ENCODE measurements at places on chromosomes 3 and 15.

DNA sequence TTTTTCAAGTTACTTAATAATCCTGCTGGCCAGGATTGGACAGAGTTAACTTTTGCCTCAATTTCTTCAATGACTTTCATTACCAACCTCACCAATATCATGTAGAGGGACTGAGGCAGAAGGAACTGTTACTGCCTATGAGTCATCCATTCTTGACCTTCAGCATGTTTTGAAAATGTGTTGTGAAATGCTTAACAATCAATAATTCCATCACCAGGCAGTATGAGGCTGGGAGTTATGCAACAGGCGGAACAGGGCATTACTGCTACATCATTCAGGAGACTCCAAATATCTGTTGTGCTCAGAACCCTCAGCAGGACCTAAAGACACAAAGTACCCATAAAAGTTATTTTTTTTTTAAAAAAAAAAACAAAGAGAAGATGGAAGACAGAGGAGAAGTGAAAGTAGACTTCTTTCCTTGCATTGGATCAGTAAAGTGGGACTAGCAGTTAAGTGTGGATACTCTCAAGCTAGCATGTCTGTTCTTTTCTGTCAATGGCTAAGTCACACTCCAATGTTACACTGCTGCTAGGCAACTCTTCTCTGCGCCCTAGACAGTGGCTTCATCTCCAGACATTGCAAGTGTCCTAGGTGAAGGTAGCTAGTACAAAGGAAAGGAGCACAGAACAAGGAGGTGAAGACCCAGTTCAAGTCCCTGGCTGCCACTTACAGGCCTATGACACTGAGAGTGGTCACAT lies 184.9 kb upstream of the LPP start:
- DNase-seq: no peak

DNA sequence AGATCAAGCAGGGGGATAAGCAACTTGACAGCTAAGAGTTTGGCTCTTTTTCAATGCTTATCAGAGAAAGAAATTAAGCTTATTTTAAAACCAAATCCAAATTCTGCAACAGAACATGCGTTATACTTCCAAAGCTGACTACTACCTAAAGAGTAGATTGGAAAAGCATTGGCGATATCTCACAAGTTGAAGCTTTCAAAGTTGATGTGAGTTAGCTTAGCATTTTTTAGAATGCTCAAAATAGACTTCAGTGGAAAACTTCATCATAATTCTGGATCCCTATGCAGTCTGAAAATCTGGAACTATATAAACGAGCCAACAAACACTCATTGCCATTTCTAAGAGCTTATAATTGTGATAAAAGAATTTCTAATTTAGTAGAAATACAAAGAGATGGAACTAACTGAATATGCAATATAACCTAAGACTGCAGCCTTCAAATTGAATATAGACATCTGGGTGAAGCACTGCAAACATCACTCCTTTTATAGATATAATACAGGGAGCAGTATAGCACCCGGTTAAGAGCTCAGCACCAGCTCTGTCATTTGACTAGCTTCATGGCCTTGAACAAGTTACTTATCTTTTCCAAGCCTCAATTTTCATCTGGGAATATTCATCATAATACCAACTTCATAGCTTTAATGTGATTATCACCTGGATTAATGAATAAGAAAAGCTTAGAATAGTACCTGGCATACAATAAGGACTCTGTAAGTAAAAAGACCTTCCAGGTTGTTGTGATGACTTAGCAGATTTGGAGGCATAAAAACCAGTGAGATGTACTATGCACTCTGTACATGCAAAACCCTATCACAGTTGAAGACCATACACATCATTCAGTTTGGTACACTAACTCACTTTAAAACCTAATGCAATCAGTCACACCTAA lies 242.7 kb upstream of the TTC14 start:
- no peak for DNase-seq

DNA sequence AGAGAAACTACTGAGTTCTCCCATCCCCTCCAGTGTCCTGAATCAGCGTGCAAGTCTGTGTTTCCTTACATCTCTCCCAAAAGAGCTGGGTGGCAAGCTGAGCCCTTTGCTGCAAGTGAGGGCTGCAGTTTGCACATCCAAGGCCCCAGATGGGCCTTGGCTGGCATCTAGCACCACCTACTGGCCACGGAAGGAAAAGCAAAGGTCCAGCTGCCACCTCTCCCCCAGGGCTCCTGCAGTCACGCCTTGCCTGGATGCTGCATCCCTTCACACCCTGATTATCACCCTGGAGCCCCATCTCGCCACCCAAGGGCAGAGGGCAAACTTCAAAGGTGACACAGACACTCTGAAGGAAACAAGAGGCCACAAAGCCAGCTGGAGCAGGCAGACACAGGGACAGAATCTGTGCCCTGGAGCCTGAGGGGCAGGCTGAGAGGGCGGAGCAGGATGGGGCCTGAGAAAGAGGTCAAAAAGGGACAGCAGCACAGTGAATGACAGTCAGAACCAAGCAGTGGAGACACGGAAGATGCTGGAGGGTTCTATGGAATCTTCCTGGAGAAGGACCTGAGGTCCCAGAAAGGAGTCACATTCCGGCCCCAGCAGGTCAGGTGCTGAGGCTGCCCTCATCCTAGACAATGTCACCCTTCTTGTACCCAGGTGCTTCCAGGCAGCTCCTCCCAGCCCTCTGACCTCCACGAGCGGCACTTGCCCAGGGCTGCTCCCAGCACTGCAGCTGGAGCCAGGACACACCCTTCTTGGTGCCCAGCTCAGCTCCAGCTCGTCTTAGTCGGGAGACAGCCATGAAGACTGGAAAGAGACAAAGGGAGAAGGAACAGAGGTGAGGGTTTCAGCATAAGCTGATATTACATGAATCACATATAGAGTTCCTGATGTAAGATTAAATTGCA lies 18.3 kb upstream of the NTRK3 start:
- DNase-seq: peak; percentile 64

GRCh38 chr15:99965376-99965775 lies 232.1 kb upstream of the LYSMD4 start:
- no peak for DNase-seq

DNA sequence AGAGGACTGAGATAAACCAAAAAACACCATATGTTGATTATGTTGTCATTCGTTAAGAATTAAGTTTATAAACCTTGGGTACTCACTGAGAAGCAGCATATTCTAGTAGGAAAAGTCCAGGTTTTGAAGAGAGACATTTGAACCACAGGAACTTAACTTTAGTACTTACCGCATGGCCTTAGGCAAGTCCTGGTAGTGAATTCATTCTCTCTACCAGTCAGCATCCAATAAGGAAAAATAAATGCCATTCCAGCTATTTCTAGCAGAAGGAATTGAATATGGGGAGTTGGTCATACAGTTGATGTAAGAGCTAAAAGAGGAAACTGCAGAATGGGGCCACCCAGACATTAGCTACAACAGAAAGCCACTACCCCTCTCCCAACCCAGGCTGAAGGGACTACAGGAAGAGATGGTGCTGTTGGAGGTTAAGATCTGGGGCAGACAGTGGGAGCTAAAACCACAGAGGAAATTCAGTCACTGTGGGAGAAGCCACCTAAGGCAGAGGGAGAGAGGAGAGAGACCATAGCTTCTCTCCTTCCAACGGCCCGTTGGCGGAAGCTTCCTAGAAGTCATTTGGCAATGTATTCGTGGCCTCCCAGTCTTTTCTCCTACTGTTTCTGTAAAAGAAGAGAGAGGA lies 133.8 kb upstream of the RARB start:
- DNase-seq: no peak

- no peak for DNase-seq
These were observed 29.3 kb upstream of the CPNE4 start for GRCh38 chr3:132064114-132064513.

GRCh38 chr15:97961067-97961954 lies 808 bp downstream of the ARRDC4 start:
- DNase-seq: no peak

DNA sequence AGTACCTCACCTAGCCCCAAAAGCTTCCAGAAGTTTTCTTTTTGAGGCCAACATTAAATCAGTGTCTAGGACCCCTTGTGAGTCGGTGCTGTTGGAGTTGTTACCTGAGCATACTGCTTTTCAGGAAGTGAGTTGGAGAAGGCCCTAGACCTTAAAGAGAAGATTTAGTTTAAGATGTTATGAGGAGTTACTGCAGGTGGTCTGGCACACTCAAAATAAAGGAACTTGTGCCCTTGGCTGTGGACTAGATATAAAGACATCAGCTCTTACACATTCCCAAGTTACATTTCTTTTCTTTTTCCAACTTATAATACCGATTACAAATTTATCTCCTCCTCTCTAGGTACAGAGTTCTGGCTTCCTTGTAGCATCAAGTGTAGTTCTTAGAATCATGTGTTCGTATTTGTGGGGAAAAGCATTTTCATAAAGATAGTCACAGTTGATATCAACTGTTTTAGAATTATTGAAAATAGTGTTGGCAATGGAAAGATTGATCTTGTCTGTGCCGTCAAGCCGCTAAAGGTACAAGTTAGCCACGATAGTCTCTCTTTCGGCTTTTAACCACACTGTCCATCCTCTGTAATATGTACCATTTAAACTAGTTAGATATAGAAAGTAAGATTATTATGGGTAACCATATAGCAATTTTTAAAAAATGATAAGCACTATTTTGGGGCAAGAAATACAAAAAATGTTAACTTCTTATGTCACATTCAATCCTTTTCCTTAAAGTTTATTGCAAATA lies 8.6 kb downstream of the ZIC1 start:
- no peak for DNase-seq

DNA sequence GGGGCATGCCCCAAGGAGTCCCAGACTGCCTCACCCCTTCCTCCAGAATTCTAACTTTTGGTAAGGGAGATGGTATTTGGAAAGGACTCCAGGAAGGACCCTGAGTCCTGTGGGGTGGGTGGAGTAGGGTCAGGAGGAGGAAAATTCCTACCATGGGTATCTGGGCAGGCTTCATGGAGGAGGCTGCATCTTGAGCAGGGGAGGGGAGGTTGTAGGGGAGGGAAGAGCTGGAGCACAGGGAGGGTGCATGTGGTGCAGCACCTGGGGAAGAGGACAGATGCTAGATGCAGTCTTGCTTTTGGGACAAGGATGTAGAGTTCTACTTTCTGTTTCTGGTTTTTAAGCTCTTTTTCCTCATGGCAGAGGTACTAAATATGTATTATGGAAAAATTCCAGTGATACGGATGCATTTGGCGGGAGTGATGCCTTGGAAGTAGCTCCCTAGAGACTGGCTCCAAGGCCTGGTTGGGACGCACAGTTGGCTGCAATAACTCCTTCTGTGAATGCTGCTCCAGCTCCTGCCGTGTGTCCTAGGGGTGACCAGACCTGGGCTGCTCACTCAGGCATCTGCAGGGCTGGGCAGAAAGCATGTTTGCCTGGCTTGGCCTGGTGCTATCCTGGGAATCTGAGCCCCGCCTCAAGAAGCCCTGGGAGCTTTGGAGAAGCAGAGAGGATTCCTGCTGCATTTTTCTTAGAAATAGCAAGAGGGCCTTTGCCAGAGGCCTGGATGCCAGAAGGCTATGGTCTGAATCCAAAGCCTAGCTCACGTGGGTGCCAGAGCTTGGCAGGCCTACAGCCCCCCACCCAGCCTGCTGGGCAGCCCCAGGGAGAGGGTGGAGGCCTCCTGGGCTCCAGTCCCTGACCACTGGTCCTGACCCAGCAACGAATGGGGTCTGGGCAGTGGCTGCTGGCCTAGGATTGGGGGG lies 10.1 kb downstream of the SEMA3F start:
- DNase-seq: peak; percentile 36

DNA sequence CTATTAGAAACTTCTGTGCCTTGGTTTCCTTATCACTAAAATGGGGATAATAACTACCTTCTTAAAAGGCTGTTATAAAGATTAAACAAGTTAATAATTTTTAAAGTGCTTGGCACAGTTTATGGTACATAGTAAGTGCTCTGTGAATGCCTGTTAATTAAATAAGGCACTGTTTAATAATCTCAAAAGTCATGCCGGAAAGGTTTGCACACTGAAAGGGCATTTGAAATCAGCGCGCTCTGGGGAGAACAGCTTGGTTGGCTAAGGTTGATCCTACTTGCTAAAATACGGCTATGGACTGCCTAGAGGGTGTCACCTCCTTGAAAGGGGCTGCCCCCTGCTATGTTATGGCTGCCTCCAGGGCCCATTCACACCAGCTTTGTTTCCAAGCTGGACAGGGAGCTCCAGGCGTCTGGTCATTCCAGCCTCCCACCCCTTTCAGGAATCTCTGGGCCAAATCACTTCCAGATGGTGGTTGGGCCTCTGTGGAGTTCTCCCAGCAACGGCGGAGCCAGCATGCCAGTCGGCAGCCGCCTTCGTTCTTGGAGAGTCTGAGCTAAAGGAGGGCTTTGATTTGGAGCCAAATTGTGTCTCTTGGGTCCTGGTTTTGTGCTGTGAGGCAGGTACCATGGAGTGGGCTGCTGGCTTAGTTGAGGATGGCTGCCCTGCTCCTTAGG lies 5.9 kb downstream of the FLNB start:
- no peak for DNase-seq

DNA sequence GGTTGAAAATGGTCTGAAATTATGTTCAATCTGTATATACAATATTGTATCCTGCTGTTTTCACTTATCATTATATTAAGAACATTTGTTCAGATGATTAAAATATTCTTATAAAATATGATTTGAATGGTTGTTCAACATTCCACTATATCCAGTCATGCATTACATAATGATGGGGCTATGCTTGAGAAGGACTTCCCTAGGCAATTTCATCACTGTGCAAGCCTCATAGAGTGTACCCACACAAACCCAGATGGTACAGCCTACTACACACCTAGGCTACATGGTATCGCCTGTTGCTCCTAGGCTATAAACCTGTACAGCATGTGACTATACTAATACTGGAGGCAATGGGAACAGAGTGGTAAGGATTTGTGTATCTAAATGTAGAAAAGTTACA lies 30.5 kb downstream of the SLC7A14 start:
- DNase-seq: no peak

- DNase-seq: no peak
These were observed 340.3 kb upstream of the RBMS3 start for GRCh38 chr3:28940530-28940929.

Data from caudate nucleus (tissue), 63 donors.